ENCODE measurements at places on chromosomes 11 and 22.

DNA sequence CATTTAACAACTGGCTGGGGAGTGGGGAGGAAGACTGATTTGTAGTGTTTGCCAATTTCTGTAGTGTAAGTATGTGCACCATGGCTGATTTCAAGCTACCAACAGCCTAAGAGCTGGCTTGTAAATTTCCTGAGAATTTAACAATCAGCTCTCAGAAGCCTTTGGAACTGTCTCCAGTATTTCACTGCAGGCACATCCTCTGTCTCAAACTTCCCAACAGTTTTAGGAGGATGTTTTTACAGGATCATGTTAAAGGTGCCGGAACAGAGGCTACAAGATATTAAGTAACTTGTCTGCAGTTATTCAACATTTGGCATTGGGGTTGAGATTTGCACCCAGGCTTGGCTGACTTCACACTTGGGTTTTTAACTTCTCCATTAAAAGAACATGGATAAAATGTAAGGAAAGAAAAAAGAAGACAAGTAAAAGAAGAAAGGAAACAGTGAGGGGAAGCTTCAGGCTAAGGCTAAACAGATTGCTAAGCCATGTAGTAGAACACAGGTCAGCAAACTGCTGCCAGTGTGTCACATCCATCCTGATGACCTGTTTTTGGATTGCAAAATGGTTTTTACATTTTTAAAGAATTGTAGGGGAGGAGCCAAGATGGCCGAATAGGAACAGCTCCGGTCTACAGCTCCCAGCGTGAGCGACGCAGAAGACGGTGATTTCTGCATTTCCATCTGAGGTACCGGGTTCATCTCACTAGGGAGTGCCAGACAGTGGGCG, 204.8 kb upstream of the SESN3 start:
- no peak for DNase-seq

- DNase-seq = no peak
Measured at GRCh38 chr22:21861851-21862250, 5.6 kb downstream of the MAPK1 start.

- DNase-seq = no peak
Measured at GRCh38 chr11:2584812-2585565, 114.8 kb downstream of the KCNQ1OT1 start.

GRCh38 chr11:96112192-96113128, 188.6 kb upstream of the MTMR2 start:
- DNase-seq = no peak

DNA sequence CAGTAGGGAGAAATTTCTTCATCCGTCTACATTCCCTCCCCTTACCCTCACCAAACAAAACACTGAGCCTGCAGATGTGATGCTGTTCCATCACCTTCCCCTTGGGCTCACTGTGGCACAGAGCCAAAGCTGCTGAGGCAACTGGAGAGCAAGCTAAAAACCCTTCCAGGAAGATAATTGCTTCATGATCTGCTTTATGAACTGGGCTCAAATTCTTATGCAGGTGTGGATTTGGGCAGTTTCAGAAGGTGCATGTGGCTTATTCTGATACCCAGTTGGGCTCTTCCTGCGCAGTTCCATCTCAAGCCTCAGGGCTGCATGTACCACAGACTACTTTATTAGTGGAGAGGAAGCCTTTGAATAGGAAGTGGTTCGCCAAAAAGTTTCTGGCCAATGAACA, 58.3 kb downstream of the AAMDC start:
- no peak for DNase-seq

DNA sequence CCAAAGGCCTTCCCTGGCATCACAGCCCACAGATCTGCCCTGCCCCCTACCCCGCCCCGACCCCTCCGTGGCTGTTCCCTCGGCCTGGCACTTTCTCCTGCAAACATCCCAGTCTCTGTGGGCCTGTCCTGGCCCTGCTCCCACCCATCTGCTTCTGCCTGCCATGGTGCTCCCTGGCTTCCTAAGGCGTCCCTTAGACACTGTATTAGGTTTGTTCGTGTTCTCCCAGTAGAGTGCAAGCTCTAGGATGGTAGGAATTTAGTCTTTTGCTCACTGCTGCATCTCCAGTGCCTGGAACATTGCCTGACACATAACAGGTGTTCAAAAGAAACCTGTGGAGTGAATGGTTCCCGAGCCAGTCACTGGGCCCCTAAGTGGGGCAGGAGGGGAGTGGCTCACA, 69.6 kb upstream of the PITPNB start:
- DNase-seq = no peak

DNA sequence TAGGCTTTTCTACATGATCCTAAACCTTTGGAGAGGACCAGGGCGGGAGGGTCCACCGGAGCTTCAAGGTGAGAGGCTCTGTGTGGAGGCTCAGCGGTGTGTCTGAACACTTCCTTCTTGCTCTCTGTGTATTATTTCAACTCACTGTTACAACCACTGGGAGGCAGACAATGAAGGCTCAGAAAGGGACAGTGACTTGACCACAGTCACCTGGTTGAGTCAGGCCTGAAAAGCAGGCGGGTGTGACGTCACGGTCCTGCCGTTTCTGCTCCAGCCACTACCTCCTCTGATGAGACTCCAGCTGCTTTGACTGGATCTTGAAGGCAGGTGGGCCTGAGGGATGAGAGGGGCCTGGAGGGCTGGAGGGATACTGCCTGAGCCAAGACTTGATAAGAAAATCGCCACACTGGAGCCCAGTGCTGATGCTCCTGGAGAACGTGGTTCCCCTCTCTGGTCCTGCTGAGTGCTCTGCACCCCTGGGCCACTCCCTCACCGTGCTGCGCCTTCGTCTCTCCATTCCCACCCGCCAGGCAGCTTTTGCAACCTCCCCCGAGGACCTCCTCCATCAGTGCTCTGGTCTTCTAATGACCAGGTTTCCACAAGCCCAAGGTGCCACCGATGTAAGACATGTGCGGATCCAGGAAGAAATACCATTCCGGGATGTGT, 27.9 kb downstream of the KCNC1 start:
- no peak for DNase-seq

GRCh38 chr22:35369996-35370395, 10.9 kb upstream of the HMOX1 start:
- DNase-seq = no peak

GRCh38 chr11:31967404-31968130, 123.3 kb upstream of the RCN1 start:
- no peak for DNase-seq

GRCh38 chr11:64466115-64466718, 107.3 kb downstream of the RPS6KA4 start:
- no peak for DNase-seq

GRCh38 chr11:7967097-7967496, 1.9 kb upstream of the NLRP10 start:
- no peak for DNase-seq

GRCh38 chr11:65975771-65976170, 14.2 kb downstream of the SART1 start:
- DNase-seq = no peak

- DNase-seq = no peak
Measured at GRCh38 chr11:108959874-108960273, 295.0 kb downstream of the DDX10 start.

DNA sequence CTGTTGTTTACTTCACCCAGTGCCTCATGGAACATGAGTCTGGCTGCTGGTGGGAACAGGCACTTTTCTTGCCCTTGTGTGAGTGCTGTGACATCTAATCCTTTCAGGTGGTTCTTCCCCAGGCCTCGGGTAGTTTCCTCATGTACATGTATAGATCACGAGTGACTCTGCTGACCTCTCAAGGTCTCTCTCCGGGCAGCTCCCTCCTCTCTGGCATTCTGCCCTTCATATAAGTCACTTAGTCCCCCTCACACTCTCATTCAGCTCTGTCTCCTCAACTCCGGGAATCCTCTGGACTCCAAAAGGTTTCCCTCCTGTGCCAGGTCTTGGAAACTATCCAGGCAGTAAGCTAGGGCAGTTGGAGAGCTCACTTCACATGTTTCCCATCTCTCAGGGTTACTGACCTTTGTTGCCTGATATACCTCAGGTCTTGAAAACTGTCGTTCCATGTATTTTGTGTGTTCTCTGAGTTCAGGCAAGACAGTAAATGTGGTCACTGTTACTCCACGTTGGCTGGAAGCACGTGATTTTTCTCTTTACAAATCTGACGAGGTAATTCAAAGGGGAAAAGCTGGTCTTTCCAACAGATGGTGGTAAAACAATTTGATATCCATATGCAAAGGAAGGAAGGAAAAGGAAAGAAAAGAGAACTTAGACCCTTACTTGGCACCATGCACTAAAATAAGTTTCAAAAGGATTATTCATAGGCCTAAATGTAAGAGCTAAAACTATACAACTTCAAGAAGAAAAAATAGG, 40.5 kb upstream of the PITPNB start:
- no peak for DNase-seq

DNA sequence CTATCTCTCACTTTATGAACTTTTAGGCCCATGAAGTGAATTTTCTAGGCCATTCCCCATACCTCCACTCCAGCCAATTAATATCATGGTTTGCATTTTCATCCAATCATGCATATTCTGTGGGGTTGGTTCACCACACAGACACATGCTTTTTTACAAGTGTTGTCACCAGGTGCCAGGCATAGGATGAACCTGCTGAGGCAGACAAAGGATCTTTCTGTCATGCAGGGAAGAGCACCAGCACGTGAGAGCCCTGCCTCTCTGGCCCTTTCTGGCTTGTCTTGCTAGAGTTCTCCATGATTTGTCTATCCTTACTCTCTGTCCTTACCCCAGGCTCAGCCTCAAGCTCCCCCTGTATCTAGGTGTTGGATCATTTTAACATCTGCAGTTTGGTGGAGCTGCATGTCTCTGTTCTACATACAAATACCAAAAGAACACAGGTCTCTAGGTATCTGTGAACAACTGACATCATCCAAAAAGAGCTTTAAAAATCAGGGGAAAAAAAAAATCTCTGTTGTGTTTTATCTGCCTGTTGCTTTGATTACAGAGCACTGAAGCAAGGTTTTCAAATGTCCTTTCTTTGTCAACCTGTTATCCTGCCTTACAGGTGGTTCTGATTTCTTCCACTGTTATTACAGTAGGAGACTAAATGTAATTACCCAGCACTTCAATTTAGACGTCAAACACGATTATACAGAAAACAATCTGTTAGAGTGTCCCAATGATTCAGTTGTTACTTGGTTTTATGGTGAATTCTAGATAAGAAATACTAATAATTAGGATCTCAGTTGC, 58.4 kb upstream of the GRAMD1B start:
- no peak for DNase-seq

DNA sequence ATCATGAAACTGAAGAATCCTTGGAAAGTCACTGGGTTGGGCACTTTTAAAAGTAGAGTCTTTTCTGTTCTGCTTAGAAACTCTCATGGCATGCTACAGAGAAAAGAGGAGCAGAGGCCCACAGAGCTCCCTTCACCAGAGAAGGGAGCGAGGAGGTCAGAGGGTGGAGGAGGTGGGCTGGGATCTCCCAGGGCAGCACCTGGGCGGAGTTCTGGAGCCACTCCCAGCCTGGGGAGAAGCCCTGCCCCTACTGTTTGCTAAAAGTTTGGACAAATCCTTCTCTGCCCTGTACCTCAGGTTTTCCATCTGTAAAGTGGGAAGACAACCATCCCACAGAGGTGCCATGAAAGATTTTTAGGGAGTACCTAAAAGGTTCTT, 299.1 kb downstream of the KIRREL3 start:
- no peak for DNase-seq

- no peak for DNase-seq
Measured at GRCh38 chr11:34327804-34328631, 29.8 kb downstream of the ABTB2 start.

DNA sequence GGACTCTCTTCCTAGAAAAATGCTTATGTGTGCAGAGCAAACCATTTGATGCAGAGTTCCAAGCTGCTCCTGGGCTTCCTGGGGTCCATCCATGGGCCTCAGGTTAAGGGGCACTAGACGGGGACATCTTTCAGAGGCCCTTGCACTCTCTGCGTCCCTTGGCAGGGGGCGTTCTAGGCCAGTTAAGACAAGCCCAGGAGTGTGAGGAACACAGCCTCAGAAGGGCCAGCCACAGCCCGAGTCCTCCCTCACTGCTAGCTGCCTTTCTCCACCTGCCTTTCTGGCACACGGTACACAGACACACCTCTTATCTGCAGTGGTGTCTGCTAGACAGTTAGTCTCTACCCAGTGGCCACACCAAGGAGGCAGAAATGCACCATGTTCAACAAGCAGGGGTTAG, 18.0 kb upstream of the BID start:
- no peak for DNase-seq

DNA sequence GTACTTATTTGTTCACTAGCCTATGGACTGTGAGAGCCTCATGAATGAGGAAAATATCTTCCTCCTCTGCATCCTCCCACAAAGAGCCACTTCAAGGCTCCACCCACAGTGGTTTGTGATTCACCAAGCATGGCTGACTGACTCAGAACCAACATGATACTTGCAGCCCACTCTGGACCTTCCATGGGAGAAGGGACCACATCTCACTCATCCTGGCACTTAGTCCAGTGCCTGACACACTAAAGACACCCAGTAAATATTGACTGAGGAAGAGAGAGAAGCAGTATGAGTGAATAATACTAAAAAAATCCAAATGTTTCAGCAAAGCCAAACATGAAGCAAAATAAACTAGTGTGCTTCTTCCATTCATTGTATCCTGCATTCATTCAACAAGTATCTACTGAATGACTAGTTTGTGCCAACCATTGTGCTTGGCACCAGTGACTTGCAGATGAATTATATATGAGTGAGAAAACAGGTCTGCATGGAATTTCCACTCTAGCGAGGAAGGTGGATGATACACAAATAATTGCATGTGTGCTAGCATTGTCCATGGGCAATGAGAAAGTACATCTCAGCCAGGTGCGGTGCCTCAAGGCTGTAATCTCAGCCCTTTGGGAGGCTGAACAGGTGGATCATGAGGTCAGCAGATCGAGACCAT, 54.9 kb upstream of the BLID start:
- DNase-seq = no peak

GRCh38 chr11:3123761-3124733, 41.1 kb downstream of the OSBPL5 start:
- DNase-seq = no peak

- no peak for DNase-seq
Measured at GRCh38 chr11:77436506-77436905, 37.4 kb downstream of the PAK1 start.
